Activated T-cell treated with anti-CD3 and anti-CD28 coated beads for 48 hours (primary cell): ENCODE measurements at places on chromosomes 16 and 17.

- DNase-seq = no peak
Measured at GRCh38 chr17:47278561-47278960, 24.9 kb downstream of the ITGB3 start.

- DNase-seq = no peak
Measured at GRCh38 chr17:77433385-77434135, 292.8 kb downstream of the SEC14L1 start.

- no peak for DNase-seq
Measured at GRCh38 chr17:76495663-76496400, 5.4 kb downstream of the RHBDF2 start.

DNA sequence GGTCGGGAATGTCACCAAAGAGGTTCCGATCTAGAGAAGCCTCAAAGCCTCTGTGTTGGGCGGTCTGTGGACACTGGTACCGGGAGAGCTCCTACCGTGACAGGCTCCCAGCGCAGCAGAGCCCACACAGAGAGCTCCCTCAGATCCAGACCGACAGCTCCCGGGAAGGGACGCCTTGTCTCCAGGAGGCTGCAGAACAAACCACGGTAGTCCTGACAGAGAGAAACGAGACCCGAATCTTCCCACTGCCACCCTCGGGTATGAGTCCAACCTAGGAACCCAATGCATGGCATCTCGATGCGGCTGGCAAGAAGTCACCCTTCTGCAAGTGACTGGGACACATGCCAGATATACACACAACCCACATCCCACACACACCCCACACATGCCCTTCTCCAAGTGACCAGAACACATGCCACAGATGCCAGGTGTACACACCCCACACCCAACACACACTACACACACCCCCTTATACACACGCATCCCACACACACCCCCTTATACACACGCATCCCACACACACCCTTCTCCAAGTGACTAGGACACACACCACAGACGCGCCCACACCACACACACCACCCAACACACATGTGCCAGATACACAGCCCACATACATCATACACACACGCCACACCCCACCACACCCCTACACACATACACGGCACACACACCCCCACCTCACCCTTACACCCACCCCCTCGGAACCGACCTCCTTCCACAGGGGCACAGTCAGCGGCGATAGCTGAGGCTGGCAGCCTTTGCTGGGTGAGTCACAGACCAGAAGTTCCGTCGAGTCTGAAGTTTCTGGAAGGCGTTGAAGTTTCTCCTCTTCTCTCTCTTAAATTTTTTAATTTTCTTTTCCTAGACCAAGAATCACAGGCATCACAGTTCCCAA, 15.9 kb upstream of the CYTH1 start:
- no peak for DNase-seq

GRCh38 chr17:55426851-55427586, 5.4 kb upstream of the MMD start:
- DNase-seq = no peak

DNA sequence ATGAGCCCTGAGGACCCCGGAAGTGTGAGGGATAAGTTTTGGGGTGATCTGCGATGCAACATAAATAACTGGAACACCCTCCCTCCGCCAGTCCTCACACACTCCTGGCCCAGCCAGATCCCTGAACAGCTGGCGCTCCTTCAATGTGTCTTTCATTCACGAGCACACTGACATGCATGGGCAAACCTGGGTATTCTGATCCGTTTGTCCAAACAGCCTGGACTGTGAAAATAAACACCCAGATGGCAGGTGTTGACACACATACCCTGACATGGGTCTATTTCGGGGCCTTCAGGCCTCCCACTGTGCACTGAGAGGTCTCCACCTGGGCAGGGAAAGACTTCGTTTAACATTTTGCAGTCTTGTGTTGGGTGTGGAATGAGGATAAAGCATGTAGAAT, 3.0 kb upstream of the CPNE2 start:
- DNase-seq = no peak

GRCh38 chr16:51084074-51084928, 66.8 kb downstream of the SALL1 start:
- DNase-seq = no peak
